ENCODE measurements at places on chromosomes 1 and 21. TPM values are rescaled to one million over a fixed set of nuclear protein-coding genes. Genes with fewer than 3 reads are reported as not detected.

Gene CELA3B
- not detected for total RNA-seq

Gene MYCL
- total RNA-seq = 0.84 TPM

Gene TNFAIP8L2
- total RNA-seq = 1.5 TPM

Gene OR10Z1
- total RNA-seq = 0.23 TPM

Measured in motor neuron (in vitro differentiated cells).